ENCODE measurements at places on chromosomes 7 and 10. TPM values are rescaled to one million over a fixed set of nuclear protein-coding genes. Genes with fewer than 3 reads are reported as not detected.
A peak's percentile ranks its signal among the peaks of the same experiment; 100 is the strongest.

DNA sequence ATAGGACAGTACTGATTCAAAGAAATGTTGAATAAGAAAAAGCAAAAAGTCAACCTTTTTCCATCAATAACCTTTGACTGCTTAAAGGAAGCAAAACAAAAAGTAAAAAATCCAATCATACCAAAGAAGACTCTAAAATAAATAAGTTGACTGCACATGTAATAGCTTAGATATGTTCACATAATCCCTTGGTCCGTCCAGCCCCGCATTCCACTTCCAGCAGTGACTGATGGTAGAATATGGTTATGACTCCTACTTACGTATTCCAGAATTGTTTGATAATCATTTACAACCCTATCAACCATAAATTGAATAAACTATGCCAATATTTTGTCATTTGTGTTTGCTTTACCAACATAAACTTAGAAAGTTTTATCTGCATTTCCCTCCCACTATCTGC, 77.9 kb downstream of the CTNNA3 start:
- DNase-seq = no peak
- no peak overlapping the region for H3K27ac ChIP-seq

DNA sequence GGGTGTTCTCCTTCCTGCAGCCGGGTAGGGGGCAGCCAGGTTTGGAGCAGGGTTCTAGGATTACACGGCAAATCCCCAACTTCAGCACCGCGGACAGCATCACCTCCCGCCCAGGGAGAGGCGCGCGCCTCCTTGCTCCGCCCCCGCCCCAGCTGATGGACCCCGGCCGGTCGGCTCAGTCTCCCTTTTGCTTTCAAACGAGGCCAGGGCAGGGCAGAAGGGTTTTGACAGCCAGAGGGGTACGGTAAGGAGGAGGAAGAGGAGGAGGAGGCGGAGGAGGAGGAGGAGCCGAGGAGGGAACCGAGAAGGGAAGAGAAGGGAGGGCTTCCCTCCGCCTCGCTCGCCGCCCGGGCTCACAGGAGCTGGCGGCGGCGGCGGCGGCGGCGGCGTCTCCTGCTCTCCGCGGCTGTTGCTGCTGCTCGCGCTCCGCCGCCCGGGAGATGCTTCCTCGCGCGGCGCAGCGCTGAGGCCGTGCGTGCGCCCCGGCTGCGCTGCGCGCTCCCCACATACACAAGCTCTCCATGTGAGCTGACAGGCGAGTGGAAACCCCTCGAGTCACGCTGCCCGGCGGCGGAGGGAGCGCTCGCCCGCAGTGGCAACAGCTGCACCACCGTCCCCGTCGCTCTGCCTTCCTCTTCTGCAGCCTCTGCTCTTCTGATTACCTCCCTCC, 615 bp upstream of the CNTNAP2 start:
- no peak overlapping the region for H3K27ac ChIP-seq
- no peaks in the 10 kb centered on the region for H3K36me3 ChIP-seq
- H3K27me3 ChIP-seq = no peaks in the 10 kb centered on the region
- peak; percentile 84 for DNase-seq
- H3K4me1 ChIP-seq = peaks cover 8% of the 10 kb centered on the region

DNA sequence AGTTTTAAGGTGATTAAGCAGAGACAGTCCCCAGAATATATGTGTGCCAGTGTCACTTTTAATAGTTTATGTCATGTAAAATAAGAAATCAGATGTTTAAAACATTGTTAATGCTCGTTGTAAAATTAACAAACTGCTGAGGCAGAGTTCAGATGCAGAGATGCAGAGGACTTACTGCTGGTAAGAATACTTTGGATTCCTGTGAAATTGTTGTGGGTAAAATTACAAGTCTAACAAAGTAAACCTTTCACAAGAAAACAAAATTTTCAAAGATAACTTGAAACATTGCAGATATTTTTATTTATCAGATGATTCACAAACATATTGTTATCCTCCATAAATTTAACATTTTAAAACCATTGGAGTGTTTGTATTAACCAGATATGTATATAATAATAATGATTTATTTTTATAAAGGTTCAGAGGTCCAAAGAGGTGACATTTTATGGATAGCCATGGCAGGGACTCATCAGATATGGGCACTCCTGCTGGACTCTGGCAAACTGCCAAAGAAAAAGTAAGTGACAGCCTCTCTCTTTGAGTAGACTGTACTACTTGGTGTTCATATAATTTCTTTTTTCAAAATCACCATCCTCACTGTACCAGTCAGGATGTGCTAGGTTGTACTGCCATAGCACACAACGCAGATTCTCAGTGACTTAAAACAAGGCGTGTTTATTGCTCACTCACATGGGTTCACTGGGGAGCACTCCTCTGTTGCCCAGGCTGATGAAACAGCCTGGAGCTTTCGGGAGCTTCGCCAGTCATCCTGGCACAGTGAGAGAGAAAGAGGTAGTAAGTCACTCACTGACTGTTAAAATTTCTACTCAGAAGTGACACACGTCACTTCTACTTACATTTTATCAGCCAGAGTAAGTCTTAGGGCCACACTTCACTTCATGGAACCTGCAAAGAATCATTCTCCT, 43.5 kb downstream of the NHLRC2 start:
- no peak overlapping the region for H3K4me3 ChIP-seq
- DNase-seq = peak; percentile 4
- no peaks in the 10 kb centered on the region for H3K4me1 ChIP-seq
- H3K27me3 ChIP-seq = no peaks in the 10 kb centered on the region

The PTPN20 gene
- 1.9 TPM for total RNA-seq

The FAM25C gene
- total RNA-seq = not detected
